ENCODE measurements at places on chromosomes 13 and 19.

DNA sequence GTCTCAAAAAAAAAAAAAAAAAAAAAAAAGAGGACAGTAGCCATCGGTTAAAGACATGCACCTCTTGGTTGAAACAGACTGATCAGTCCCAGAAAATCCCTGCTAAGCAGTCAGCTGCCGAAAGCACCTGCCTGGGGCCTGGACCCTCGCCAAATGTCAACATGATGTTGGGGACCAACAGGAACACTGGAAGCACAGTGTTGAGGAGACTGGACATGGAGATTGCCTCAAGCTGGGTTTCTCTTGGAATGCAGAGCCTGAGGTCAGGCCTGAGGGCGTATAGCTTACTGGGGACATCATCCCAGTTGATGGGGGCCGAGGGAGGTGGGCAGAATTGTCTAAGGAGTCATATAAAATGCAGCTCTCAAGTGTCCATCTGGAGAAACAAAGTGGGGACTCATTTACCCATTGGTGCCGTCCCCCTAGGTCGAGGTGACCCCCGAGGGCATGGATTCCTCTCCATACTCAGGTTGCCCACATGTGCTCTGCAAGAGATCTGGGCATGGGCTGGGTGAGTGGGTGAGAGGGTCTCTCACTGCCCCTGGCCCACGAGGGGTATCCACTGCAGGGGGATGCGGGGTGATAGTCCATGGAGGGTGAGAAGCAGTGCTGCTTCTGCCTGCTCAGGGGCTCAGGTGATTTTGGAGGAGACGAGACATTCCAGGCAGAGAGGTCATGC, 164.5 kb downstream of the URI1 start:
- DNase-seq = no peak

GRCh38 chr13:76836311-76836710, 49.9 kb downstream of the KCTD12 start:
- DNase-seq = no peak

GRCh38 chr13:112622375-112622774, 34.4 kb upstream of the TUBGCP3 start:
- DNase-seq = no peak

- peak; percentile 25 for DNase-seq
Measured at GRCh38 chr19:52923778-52924593, 758 bp upstream of the ZNF888 start.

Data from midbrain (tissue), 1 donor.